ENCODE measurements at places on chromosomes 5 and 9.

- DNase-seq = peak; percentile 39
Observed at GRCh38 chr9:38047301-38048251, 21.5 kb downstream of the SHB start.

- DNase-seq = no peak
Observed at GRCh38 chr5:65555287-65555686, 7.7 kb downstream of the CENPK start.

- peak; percentile 84 for DNase-seq
Observed at GRCh38 chr9:129495620-129496472, 125.1 kb downstream of the C9orf50 start.

- no peak for DNase-seq
Observed at GRCh38 chr9:19380826-19381075, 715 bp upstream of the RPS6 start.

- DNase-seq = no peak
Observed at GRCh38 chr9:88197781-88198340, 59.6 kb upstream of the SPATA31C2 start.

DNA sequence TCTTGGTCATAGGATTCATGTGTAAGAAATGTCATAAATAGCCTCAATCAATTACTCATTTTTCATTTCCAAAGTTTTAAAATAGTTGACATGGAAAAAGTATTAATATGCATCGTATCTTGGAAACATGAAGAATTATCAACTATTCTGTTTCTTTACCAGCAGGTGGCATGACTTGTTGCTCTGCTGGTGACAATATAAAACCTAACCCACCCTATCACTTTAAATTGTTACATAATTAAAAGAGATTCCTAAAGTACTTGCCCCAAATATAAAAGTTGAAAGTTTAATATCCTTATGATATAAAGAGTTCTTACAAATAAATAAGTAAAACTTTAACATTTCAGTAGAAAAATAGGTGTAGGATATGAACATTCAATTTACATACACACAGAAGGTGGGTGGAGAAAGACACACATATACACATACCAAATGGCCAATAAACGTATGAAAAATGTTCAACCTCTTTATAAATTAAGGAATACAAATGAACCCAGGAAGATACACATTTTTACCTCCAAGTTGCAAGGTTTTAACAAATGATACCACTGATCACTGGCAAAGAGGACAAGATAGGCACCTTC, 30.6 kb downstream of the MAP1B start:
- DNase-seq = no peak

GRCh38 chr5:62127098-62127736, 178.8 kb upstream of the KIF2A start:
- DNase-seq = no peak

All from COR-L47 (cell line).